ENCODE measurements at places on chromosomes 1 and 21.

- no peak for DNase-seq
Observed at GRCh38 chr1:6130036-6130435, 50.1 kb downstream of the CHD5 start.

DNA sequence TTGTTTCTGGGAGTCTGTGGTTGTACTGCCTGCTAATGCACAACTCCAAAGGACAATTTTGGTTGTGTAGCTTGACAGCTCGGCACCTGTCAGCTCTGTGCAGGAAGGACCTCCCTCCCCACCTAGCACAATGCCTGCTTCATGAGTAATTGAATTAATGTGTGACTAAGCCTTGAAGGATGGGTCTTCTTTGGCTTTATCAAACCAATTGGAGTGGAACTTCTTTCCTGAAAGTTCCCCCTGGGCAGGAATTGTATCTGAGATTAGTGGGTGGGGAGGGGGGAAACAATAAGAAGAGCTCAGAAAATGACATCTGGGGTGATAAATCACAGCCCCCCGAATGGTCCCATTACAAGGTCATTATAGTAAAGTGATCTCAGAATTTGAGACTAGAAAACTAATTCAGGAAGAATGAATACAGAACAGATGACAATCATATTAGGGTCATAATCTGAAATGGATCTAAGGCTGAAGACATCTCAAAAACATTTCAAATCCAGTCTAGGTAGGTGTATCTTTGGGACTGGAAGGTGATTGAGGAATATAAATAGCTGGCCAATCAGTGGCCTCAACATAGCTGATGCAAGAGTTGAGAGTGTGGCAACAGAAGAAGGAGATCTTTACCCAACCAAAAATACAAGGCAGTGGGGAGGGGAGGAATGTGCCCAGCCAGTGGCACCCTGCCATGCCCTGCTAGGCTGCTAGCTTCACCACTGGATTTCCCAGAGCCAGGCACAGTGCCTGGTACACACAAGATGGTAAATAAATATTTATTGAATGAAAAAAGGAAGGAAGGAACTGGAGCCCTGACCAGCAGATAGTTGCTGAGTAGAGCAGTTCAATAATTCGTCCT lies 10.1 kb upstream of the SESN2 start:
- no peak for DNase-seq

DNA sequence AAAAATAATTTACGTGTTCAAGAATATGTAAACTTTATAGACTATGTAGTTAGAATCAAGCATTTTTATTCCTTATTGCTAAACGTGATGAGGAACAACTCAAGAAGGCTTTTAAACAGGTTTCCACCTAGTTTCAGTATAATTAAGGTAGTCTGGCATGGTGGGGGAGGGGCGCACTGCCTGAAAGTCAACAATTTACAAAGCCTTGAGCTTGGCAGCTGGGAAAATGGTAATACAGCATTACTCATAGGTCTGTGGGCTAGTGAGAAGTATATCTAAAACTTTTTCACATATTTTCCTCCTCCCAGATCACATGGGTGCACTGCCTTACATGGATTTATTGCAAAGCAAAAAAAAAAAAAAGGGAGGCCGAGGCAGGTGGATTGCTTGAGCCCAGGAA lies 75.2 kb downstream of the EVI5 start:
- peak; percentile 15 for DNase-seq

DNA sequence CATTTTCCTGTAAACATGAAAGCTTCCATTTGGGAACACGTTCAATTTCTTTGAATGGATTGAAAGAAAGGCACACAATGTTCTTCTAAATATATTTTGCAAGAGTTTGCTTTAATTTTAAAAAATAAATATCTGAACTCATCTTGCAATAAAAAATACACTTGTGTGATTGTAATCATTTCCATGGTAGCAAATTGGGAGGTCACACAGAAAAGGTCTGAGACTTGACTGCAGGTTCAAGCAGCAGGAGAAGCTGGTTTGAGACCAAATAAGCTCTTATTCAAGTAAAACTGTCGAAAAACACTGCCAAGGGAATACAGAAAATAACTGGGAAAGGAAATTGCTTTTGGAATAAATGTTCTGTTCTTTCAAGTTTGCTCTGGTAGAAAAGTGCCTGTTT lies 498.9 kb downstream of the ADGRL2 start:
- DNase-seq, result no peak

- DNase-seq, result no peak
Observed at GRCh38 chr1:152768847-152769533, 6.0 kb upstream of the LCE1F start.

DNA sequence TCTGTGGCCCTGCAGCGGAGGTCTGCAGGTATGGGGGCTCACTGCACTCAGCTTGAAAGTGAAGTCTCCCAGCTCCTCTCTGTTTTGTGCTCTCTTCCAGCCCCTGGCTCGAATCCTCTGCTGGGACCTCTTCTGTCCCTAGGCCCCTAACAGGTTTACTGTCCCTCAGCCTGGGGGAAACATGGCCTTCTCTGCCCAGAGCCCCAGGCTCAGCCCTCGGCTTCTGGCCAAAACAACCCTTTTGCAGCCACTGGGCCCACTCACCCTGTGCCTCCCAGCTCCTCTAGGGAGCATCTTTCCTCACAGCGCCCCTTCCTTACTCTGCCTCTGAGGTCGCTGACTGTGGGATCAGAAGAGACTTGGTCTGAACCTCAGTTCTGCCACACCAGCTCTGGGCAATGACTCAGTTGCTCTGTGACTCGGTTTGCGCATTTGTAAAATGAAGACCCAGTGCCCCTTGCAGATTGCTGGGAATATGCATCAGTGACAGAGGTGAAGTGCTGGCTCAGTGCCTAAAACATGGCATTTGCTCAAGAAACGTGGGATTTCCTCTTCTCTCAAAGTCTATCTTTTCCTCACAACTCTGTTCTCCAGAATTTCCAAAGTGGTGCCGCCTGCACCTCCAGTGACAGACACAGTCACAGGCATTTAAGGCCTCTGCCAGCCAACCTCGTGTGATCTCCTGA lies 26.5 kb upstream of the TENT5C start:
- no peak for DNase-seq

- DNase-seq, result no peak
Observed at GRCh38 chr1:101356604-101357443, 120.0 kb downstream of the S1PR1 start.

DNA sequence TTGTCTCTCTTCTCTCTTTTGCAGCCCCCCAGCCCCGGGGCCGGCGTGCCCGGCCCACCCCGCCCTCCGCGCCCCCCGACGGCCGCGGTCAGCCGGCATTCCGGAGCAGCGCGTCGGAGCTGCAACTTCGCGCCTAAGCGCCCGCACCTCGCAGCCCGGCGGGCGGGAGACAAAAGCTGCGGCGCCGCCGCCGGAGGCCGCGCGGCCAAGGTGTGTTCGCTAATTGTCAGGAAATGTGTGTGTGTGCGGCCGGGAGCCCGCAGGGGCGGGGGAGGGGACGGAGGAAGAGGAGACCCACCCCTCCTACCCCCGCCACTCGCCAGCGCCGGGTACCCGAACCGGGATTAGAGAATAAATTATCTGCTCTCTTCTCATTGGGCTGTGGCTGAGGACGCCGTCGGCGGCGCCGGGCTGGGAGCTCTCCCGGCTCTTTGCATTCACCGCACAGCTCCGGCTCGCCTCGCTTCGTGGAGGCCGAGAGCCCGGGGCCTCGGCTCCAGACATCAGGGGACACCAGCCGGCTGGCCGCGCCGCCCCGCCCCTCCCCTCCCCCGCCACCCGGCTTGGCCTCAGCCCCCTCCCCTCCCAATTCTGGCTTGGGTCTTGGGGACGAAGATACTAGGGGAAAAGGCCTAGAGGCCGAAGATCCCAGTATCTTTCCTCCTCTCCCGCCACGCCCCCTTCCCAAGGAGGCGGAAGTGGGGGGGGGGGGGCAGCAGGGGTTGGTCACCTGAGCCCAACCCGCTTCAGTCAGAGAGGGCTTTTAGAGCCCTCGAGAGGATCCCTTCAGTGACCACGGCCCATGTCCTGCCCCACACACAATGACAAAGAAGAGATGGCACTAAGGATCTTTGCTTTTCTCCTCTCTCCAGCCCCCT lies 1.3 kb upstream of the BLACAT1 start:
- DNase-seq, result no peak

- peak; percentile 38 for DNase-seq
Observed at GRCh38 chr1:196535727-196536126, 72.5 kb downstream of the KCNT2 start.

DNA sequence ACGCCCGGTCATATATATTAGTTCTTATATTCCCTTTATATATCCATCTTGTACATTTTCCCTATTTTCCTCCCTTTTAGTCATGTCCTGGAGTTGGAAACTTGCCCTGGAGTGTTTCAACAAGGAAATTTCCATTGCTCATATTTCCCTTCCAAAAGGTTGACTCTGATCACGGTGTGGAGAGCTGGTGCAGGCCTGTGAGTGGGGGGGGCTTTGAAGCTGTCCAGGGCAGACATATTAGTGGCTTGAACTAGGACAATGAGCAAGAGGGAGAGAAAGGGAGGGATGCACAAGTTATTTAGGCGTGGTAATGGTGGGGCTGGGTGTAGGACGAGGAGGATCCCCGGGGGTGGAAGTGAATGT lies 30.4 kb upstream of the TMEM61 start:
- no peak for DNase-seq

DNA sequence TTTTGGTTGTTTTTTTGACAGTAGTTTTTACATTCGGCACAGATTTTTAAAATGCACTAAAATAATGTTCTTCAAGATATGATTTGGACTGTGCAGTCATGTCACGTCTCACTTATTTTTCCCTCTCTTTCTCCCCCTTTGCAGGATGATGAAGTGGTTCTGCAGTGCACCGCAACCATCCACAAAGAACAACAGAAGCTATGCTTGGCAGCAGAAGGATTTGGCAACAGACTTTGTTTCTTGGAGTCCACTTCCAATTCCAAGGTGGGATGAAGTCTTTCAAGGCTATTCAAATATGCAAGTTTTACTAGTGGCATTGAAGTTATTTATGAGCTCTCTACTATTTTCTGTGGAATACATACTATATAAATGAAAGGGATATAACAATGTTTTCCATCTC lies 228.4 kb downstream of the RYR2 start:
- no peak for DNase-seq

GRCh38 chr1:70264839-70265238 lies 43.7 kb downstream of the SRSF11 start:
- no peak for DNase-seq
